ENCODE measurements at places on chromosomes 6 and 20. TPM values are rescaled to one million over a fixed set of nuclear protein-coding genes. Genes with fewer than 3 reads are reported as not detected.

DPM1 gene
- total RNA-seq: 61.7 TPM

CLVS2 gene
- under 0.01 TPM for total RNA-seq

SRPK1 gene
- 28.5 TPM for total RNA-seq

DPPA5 gene
- not detected for total RNA-seq

OVOL2 gene
- not detected for total RNA-seq

SLC22A2 gene
- total RNA-seq: not detected

VNN1 gene
- total RNA-seq: not detected

ELOVL4 gene
- 7.3 TPM for total RNA-seq

BPIFB4 gene
- not detected for total RNA-seq
